Epithelial cell of umbilical artery (primary cell): ENCODE measurements at places on chromosomes 11 and 22. TPM values are rescaled to one million over a fixed set of nuclear protein-coding genes. Genes with fewer than 3 reads are reported as not detected.

Gene VSIG10L2
- not detected in 2 replicates for total RNA-seq

Gene MMP10
- total RNA-seq, result 1.1 and 14.6 TPM in 2 replicates

Gene PTPRCAP
- total RNA-seq, result 0.30 and 0.97 TPM in 2 replicates

Gene NUDT8
- 12.8 and 19.5 TPM in 2 replicates for total RNA-seq

Gene FXYD2
- total RNA-seq, result 0.65 and 0.76 TPM in 2 replicates

Gene TRIM49
- total RNA-seq, result not detected in 2 replicates

Gene PATE4
- total RNA-seq, result not detected in 2 replicates

Gene CFAP68
- total RNA-seq, result 0.15 and 1.6 TPM in 2 replicates

Gene FAT3
- under 0.01 TPM in 2 replicates for total RNA-seq

Gene PHETA2
- total RNA-seq, result 16.9 and 26.6 TPM in 2 replicates
